NCI-H524 (cell line): ENCODE measurements at places on chromosomes 13 and 19.

DNA sequence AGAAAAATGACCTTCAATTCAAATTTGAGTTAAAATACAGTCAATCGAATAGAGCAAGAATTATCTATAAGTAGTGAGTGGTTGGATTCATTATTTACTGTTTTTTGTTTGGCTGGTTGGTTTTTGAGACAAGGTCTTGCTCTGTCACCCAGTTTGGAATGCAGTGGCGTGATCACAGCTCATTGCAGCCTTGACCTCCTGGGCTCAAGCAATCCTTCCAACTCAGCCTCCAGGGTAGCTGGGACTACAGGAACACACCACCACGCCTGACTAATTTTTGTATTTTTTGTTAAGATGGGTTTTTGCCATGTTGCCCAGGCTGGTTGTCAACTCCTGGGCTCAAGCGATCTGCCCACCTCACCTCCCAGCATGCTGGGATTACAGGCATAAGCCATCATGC lies 25.0 kb downstream of the MTMR6 start:
- no peak for DNase-seq

DNA sequence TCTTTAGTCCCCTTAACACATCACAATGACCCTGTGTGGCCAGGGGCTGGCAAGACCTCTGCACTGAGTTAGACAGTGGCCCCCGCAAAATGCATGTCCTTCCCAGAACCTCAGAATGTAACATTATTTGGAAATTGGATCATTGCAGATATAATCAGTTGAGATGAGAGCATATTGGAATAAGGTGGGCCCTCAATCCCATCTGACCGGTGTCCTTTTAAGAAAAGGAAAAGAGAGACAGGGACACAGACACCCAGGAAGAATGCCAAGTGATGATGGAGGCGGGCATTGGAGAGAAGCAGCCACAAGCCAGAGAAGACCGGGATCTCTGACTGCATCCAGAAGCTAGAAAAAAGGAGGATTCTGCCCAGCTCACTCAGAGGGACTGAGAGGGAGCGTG lies 1.8 kb downstream of the FAM187B start:
- DNase-seq, result no peak

- no peak for DNase-seq
Measured at GRCh38 chr19:47266401-47266941, 8.2 kb upstream of the INAFM1 start.

DNA sequence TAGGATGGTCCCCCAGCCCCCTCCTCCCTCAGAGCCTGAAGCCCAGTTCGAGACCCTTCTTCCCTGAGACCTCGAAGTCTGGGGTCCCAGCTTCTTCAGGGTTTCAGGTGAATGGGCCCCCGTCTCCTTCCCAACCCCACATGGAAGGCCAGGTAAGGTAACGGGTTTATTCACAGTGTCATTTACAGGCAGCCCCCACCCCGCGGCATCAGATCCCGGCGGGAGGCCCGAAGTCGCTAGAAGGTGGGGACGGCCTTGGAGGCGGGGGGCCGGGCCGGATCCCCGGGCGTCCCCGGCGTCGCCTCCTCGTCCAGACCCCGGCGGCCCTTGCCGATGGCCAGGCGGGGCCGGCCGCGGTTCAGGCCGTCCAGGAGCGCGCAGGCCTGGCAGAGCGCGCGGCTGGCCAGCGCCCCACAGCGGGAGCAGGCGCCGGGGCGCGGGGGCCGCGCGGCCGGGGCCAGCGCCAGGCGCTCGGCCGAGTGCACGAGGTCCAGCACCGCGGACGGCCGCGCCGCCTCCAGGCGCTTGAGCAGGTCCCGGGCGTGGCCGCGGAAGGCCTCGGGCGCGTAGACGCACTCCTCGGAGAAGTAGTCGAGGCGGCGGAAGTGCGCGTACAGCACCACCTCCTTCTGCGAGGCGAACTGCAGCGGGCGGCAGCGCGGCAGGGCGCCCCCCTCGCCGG lies 9.7 kb downstream of the CTU1 start:
- no peak for DNase-seq

DNA sequence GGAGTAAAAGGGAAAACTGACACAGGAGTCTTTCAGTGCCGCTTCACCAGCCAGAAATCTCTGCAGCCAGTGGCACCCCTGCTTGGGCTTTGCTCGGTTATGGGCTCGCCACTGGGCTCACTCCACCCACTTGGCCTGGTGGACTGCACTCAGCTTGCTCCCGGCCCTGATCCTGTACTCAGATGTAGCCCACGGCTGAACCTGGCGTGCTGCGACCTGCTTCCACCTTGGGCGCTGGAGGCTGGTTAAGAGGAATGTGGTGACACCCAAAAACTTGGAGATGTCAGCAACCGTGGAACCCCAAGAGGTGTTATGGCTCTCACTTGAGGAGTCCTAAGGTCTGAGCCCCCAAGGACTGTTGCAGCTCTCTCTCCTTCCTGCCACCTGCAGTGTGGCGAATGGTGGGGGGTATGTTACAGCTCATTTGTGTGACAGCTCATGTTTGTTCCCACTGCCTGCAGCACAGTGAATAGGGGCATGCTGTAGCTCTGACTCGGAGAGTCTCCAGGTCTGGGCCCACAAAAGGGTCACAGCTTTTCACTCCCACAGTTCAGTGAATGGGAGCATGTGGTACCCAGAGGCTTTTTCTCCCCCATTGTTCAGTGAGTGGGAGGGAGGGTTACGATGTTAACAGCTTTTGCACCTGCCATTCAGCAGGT lies 1124.5 kb upstream of the ATXN8OS start:
- no peak for DNase-seq

GRCh38 chr13:75197803-75198202 lies 284.2 kb downstream of the TBC1D4 start:
- DNase-seq, result no peak

- DNase-seq, result no peak
Measured at GRCh38 chr19:7926727-7927604, 1.0 kb upstream of the CTXN1 start.

DNA sequence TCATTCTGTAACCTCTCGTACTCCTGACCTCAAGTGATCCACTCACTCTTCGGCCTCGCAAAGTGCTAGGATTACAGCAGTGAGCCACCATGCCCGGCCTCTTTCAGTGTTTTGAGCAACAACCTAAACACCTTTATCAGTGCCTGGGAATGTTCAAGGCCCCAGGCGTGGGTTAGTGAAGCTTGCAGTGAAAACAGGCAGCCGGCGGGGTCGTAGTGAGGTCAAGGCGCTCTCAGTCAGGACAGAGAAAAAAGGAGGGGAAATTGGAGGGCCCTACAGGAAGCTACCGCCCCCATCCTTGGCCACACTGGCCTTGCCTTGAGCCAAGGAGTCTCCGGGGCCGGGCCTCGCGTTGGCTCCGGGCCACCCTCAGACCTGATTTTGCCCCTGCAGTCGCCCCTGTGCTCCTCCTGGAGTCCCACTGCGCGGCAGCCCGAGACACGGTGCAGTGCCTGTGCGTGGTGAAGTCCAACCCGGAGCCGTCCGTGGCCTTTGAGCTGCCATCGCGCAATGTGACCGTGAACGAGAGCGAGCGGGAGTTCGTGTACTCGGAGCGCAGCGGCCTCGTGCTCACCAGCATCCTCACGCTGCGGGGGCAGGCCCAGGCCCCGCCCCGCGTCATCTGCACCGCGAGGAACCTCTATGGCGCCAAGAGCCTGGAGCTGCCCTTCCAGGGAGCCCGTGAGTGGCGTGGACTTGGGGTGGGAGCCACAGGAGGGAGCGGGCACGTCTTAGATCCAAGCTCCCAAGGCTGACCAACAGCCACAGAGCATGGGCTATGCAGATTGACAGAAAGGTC lies 17.7 kb downstream of the MAG start:
- no peak for DNase-seq

DNA sequence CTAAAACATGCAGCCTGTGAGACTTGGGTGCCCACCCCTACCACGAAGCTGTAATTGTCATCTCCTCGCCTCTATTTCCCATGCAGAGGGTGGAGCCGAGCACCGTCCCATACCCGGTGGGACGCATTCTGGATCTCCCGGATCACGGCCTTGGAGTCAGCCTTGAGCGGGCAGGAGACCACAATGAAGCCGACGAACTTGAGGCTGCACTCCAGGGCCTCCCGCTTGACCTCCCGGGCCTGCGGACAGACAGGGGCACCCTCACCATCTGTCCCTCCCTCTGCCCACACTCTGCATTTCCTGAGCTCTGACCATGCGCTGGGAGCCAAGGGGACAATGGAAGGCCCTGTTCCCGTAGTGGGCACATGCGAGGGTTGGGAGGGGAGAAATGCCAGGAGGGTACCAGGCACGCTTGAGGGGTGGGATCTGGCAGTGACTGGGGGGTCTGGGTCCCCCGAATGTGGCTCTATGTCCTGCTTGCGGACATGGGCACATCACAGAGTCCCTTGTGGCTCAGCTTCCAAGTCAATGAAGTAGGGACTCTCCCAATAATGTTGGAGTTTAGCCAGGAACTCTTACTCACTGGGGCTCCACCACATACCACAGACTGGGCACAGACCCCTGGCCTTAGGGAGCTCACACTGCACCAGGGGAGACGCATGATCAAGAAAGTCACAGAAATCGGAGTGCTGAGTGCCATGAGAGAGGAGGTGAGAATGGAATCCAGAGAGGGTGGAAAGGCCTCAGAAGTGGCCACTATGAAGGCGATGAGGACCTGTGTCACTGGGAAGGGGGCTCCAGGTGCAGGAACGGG lies 9.2 kb upstream of the GMIP start:
- DNase-seq, result no peak

GRCh38 chr13:37403776-37404527 lies 194.6 kb downstream of the POSTN start:
- no peak for DNase-seq

DNA sequence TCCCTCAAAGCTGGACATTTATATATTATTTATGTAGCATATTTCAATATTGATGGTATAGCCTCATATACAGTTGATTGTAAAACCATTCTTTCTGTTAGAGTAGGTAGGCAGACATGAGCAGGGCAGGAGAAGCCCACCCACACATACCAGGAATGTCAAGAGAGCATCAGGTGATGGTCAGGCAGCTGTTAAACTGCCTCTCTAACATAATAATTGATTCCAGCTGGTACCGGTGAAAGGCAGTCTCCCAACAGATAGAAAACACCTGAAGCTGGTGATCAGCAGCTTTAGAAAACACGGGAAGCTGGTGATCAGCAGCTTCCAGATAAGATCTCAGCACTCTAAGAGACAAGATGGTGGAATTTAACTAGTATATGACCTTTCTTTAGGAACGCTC lies 132.9 kb downstream of the SLITRK6 start:
- DNase-seq, result peak; percentile 7

- DNase-seq, result no peak
Measured at GRCh38 chr19:24099829-24100228, 12.8 kb downstream of the ZNF254 start.

GRCh38 chr13:113080361-113080831 lies 25.2 kb upstream of the F7 start:
- DNase-seq, result no peak

DNA sequence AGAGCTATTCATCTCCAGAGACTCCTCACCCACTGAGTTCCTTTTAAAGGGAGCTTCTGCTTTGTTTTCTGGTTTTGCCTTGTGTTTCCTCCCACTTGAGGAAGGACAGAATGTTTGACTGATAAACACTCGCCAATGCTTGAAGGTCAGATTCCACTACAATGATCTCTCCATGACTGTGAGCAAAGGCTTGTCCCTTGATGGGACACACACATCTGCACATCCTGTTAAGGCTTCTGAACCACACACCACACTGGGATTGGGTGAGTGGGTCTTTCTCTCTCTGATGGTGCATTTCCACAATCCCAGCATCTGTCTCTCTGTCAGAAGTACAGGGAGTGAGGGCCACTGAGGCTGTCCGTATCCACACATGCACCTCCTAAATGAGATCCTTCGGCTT lies 245.3 kb downstream of the IRS2 start:
- no peak for DNase-seq

GRCh38 chr13:26628706-26629105 lies 71.2 kb downstream of the WASF3 start:
- peak; percentile 81 for DNase-seq

DNA sequence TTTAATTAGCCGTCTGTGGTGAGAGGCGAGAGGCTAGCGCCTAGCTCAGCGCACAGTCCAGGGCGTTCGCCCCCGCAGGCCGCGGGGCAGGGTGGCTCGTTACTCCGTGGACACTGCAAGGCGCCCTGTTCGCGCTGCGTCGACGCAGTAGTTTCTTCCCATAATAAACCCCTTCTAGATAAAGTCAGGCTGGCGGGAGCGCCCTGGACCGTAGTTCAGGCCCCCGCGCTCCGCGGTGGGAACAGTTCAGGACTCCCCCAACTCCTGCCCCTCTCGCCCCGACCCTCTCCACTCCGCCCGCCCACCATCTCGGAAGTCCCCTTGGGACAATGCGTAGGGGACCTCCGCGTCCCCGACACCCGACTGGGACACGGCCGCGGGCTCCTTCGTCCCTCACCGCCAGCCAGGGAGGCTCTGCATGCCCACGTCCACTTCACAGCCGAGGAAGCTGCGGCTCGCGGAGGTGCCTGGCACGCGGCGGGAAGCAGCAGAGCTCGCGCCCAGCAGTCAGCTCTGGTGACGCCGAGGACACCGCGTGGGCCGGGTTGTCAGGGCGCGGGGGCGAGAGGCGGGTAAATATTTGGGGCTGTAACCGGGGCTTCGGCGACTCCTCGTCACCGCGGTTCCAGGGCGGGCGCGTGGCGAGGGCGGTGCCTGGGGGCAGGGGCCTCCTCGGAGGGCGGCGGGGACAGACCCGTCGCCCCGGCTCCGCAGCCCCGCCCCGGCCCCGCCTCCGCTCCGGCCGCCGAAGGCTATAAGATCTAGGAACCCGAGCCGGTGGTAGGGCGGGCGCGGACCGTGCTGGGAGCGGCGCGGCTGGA lies at the start of gene RGCC:
RGCC (plus strand) TSS at position 783 of the 821 bp plus-strand sequence. CDS start 158 bp downstream, outside the sequence.
- peak; percentile 37 for DNase-seq

DNA sequence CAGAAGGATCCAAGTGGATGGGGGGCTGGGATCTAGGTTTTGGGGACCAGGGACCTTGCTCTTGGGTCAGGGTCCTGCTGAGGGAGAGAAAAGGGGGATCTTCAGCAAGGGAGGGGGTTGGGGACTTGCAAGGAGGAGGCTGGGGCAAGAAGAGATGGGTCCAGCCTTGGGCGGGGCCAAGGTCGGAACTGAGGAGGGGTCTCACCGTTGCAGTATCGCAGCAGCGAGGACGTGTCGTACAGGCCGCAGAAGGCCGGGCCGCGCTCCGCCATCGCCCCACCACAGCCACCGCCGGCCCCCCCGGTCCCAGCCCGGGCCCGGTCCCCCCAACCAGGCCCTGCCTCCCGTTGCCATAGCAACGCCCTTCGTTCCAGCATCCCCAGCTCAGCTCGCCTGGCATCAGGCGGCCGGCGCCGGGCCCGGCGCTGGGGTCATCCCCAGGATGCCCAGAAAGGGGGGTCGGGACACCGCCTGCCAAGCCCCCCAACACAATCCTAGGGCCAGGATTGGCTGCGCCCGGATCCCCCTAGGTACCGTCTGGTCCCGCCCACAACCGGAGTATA lies 6.0 kb upstream of the EML2 start:
- no peak for DNase-seq
